ENCODE measurements at places on chromosomes 16 and 17. TPM values are rescaled to one million over a fixed set of nuclear protein-coding genes. Genes with fewer than 3 reads are reported as not detected.

KCNH6 gene
- total RNA-seq: 0.39 TPM

- DNase-seq: peak; percentile 74
These were observed 13.3 kb upstream of the YWHAE start for GRCh38 chr17:1413281-1413791.

DNA sequence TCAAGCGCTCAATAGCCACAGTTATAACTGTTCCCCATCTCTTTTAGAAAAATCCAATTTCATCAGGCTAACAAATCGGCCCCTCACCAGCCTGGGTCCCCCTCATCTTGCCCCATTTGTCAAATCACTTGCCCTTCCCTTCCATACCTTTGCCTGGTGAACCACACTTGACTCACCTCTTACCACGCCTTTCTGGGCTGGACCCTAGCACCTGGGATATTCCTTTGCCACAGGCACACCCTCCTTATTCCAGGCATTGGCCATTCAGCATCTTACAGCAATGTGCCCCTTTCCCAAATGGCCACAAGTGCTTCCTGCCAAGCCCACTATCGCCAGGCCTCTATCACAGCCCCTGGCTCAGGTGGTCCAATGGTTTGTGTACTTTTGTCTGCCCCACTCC, 14.9 kb downstream of the CMTM4 start:
- no peak for DNase-seq

- DNase-seq: no peak
These were observed 845 bp downstream of the SP2 start for GRCh38 chr17:47896672-47897490.

- no peak for DNase-seq
These were observed 195.5 kb downstream of the RBFOX3 start for GRCh38 chr17:79415365-79415764.

TP53TG3B gene
- total RNA-seq: not detected

SLC22A31 gene
- total RNA-seq: 6.5 TPM

DNA sequence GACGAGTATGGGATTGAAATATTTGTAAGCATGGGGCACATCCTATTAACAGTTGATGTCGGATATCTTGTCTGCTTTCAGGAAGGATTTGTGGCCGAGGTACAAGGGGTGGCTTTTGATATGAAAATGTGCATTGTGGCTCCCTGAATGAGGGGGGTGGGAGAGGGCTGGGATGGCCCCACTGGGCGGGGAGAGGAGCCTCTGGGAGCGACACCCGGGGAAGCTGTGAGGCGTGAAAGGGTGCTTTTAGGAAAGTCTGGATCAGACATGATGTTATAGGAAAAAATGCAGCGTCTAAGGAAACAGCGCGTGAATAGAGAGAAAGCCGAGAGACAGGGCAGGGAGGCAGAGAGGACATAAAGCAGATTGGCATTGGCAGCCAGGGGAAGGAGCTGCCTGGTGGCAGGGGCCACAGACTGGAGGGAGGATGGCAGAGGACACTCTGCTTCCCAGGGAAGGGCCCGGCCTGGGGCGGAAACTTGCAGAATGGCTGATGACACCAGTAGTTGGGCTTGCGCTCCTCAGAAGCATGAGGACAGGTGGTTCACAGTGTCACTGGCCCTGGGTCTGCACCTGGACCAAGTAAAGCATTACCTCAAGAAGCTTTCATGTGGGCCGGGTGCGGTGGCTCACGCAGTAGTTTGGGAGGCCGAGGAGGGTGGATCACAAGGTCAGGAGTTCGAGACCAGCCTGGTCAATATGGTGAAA, 95.7 kb downstream of the NTN1 start:
- DNase-seq: peak; percentile 38
